ENCODE measurements at places on chromosomes 7 and 10.

GRCh38 chr7:51290304-51290637 is 26.3 kb downstream of the COBL start:
- no peak for DNase-seq

DNA sequence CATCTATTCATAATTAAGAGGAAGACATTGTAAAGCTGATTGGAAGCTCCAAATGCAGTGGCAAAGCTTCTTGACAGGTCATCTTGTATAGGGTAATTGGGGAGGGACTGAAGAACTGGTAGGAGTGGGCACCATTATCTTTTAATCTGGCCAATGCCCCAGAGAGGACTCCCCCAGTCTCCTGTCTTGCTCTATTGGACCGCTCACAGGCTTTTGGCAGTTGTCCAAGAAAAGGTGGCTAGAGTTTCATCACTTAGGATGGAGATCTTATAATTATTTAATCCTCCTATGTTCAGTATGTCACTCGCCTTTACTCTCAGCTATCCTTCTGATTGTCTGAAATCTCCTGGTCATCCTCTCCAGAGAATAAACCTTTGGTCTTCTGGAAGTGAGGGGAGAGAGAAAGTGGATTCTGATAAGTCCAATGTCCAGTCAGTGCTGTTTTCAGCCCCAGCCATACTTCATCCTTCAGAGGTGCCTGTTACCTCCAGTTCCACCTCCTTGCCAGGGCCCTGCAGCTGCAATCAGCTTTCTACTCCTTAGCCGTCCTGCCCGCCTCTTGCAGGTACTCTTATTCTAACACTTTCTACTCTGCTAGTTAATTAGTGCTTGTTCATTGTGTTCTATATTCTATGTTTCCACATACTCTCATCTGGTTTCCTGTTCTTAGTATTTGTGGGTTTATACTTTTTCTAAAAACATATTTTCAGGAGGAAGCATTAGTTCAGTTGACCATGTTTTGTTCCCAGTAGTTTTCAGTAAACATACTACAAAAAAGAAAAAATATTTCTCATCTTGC is 241.6 kb downstream of the NSUN6 start:
- no peak for DNase-seq

DNA sequence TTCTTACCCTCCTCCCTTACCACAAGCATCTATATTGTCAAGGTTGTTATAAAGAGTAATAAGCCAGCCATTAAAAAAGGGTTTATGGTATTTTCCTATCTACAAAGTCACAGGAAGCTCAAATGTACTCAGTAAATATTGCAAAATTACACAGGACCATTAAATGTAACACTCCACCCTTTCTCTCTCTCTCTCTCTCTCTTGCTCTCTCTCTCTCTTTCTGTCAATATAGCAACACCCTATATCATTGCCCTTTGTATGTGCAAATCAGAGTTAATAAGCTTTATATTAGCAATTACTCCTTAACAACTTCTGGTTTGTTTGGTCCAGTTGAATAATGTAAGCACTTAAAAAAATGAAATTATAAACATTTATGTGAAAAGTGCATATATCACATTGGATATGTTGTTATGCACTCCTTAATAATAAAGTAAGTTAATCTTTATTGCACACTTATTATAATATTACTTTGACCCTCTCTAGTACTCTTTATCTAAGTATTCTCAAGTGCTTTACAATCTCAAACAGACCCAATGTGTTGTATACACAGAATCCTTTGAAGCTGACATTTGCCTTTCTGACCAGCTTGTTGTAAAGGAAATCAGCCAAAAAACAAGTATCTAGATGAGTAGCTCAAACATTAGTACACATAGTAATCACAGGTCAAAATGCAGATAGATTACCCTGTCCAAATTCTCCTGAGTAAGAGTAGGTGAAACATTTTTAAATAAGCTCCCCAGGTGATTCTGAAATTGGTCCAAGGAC is 93.2 kb downstream of the CFTR start:
- no peak for DNase-seq

DNA sequence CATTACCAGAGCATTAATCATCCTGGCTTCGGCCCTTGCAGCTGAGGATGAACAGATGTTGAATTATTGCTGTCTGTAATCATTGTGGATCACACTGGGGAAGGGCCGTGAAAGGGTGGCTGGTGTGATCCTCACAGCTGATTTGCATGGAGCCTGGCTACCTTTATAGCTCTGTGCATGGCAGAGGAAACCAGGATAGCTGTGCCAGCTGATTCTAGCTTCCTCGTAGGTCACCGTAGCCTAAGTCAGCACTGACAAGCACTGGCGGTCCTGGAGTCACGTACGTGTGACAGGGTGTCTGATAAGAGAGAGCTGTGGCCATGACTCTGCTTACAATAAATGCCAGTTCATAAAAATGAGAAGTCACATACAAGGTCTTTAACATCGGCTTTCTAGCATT is 76.5 kb downstream of the INSYN2A start:
- no peak for DNase-seq

DNA sequence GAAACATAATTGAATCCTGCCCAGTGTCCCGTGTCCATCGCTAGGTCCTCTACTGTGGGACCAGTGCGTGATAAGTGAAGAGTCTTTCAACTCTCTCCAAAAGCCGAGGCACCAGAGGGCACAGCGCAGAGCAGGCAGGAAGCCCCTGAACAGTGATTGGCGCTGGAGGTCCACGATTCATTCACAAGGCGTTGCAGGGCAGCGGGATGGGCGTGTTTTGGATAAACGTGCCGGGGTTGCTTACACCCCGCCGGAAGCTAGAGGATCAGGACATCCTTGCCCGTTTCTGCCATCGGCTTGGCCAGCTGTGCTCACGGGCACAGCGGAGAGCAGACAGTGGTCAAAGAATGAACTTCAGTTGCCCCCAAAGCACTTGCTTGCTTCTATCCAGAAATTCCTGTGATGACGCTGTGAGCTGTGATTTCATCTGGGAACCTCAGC is 86.0 kb upstream of the PFKP start:
- no peak for DNase-seq

DNA sequence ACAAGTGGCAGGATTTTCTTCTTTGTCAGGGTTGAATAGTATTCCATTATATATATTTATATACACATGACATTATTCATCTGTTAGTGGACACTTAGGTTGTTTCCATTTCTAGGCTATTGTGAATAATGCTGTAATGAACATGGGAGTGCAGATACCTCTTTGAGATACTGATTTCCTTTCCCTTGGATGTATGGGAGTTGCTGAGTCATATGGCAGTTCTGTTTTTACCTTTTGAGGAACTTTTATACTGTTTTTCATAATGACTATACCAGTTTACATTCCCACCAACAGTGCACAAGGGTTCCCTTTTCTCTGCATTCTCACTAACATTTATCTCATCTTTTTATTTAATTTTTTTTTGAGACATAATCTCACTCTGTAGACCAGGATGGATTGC is 1.8 kb upstream of the CLCN1 start:
- no peak for DNase-seq

DNA sequence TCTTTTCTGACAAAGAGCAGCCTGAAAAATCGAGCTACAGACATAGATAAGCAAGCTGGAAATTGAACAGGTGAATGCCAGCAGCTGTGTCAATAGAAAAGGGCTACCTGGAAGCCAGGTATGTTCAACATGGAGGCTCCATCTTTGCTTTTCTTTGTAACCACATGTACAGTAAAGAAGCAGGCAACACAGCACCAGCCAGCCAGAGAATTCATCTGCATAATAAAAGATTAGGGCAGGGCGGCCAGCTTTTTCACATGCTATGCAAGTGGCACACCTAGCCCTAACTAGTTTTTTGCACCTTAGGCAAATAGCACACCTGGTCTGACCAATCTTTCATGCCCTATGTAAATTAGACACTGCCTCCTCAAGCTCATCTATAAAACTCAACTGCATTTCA is 25.7 kb downstream of the COG5 start:
- DNase-seq, result no peak

GRCh38 chr10:86041116-86041515 is 325.5 kb downstream of the GRID1 start:
- DNase-seq, result no peak

- no peak for DNase-seq
Observed at GRCh38 chr7:87218796-87219544, 562 bp downstream of the TMEM243 start.

- DNase-seq, result no peak
Observed at GRCh38 chr10:18224626-18225445, 84.6 kb downstream of the CACNB2 start.

GRCh38 chr10:62580396-62580795 is 206.2 kb downstream of the ZNF365 start:
- DNase-seq, result no peak

GRCh38 chr10:14784459-14785055 is 9.9 kb upstream of the FAM107B start:
- no peak for DNase-seq

GRCh38 chr10:17473228-17473950 is 19.0 kb upstream of the ST8SIA6 start:
- DNase-seq, result no peak

DNA sequence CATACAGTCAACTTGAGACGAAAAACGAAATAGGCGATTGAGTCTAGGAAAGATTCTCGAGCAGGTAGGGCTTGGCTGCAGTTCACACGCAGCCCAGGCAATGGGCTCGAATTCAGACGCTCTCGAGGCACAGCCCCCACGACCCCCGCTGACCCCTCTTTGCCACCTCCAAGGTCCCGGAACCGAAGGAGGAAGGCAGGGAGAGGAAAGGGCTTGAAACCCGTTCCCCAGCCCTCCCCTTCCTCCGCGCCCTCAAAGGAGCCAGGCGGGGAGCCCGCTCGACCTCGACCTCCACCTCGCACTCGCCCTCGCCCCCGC is 441 bp downstream of the CCDC186 start:
- no peak for DNase-seq

DNA sequence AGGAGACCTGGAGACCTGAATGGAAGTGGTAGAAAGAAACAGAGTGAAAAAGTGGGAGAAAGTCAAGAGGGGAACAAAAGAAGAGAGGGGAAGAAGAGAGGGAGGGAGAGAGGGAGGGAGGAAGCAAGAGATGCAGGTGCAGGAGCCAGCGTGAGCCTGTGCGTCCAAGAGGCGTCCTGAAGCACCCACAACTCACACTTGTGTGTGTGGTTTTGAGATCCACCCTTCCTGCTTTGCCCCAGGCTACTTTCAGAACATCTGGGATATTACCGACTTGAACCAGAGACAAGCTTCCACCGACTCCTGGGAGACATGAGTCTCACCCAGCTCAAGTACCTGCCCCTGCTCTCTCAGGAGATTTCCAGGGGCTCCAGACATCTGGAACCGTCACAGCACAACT is 9.8 kb downstream of the AFAP1L2 start:
- DNase-seq, result no peak

GRCh38 chr10:26475386-26475785 is 37.2 kb downstream of the APBB1IP start:
- no peak for DNase-seq

DNA sequence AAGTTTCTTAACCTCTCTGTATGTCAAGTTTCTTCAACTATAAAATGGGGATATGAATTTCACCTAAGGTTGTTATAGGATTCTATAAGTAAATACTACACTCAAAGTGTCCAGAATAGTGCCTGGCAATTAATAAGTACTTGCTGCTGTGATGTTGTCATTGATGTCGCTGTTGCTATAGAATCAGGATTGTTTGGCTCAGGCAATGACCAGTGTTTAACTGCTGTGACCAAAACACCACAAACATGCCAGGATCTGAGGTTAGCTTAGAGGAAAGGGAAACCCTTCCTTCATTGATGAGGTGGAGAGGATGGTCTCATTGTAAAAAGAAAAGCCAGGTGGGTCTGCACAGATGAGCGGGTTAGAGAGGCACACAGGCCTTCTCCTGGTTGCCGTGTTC is 223.1 kb upstream of the INHBA start:
- DNase-seq, result no peak

DNA sequence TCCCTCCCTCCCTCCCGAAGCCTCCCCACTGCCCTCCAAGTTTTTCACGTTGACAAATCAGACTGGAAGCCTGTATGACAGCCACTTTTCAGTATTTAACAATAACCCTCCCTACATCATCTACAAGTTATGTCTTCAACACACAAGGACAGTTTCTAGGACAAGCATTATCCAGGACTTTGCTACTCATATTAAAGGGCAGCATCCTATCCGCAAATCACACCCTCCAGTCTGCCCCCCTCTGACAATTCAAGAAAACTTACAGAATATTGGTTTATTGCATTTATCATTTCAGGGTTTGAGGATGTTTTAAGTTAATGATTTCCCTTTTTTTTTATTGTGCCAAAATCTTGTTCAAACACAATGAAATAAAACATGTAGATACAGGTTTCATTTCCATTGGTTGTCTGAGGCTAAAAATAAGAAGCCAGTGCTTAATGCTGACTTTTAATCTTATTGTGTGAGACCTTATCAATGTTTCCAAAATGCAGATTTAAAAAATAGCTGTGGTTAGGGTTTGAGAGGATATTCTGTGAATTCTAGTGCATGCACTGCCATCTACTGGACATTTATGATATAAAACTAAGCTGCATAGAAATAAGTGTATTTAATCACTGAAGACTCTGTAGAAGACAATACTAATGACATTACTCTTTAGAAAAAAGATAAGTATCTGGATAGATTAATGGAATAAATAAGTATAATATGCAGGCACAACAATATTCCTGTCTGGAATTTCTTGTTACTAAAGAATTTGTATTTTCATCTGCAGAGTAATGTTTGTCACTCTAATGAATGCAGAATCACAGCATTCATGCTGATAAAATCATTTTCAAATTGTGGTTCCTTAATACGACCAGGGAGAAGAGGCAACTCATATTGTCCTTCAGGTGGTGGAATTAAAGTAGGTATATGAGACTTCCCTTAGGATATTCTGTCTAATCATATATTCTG is 64.1 kb downstream of the CAV1 start:
- no peak for DNase-seq

GRCh38 chr10:96074776-96075175 is 31.4 kb downstream of the CCNJ start:
- DNase-seq, result no peak

DNA sequence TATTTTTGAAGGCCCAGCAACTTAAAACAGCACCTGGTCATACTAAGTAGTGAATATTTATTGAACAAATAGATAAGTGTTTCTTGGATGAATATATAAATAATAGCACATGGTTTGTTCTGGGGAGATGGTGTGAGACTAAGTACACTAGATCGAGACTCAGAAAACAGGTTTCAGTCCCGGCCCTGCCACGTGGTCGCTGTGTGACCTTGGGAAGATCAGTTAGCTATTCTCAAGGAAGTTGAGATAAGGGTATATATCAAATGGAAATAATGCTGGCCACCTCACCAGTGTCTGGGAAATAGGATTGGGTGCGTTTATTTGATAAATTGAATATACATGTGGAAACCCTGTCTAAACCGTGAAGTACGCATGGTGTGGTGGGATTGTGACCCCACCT is 354.6 kb downstream of the SDK1 start:
- no peak for DNase-seq
